Hematopoietic multipotent progenitor cell treated with erythropoietin and hydrocortisone succinate and interleukin-3 and kit ligand, for 15 days (in vitro differentiated cells): ENCODE measurements at places on chromosomes 11 and 22.

DNA sequence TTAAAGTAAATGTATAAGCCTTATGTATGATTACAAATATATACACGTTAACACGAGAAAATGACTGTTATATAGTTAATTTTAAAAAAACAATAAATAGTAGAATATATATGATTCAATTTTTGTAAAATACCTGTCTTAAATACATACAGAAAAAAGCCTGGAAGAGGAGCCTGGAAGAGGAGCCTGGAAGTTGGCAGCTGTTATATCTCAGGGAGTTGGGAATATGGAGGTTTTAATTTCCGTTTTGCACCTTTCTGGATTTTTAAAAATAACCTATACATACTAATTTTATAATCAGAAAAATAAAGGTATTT, 111.6 kb downstream of the WT1 start:
- no peak for DNase-seq

- no peak for DNase-seq
Observed at GRCh38 chr22:43392385-43392989, 19.3 kb upstream of the MPPED1 start.

- no peak for DNase-seq
Observed at GRCh38 chr22:42769238-42769573, 48.5 kb upstream of the A4GALT start.

DNA sequence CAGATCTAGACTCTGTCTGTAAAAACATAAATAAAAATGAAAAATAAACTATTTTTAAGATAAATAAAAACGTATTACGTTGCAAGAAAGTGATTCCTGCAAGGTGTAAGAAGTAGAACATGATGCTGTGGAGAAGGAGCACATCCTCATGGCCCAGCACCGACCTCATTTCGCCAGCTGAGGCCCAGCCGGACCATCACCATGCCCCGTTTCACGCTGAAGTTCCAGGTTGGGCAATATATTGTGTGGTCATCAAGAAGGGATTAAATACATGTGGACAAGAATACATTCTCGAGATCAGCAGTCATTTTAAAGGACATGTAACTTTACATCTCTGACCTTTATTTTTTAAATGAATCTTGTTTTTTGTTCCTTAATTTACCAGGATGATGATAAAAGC, 20.7 kb upstream of the CTTN start:
- DNase-seq, result no peak

- no peak for DNase-seq
Observed at GRCh38 chr11:6542727-6543126, 45.6 kb downstream of the DNHD1 start.

- no peak for DNase-seq
Observed at GRCh38 chr11:47488111-47488510, 39.2 kb upstream of the RAPSN start.

DNA sequence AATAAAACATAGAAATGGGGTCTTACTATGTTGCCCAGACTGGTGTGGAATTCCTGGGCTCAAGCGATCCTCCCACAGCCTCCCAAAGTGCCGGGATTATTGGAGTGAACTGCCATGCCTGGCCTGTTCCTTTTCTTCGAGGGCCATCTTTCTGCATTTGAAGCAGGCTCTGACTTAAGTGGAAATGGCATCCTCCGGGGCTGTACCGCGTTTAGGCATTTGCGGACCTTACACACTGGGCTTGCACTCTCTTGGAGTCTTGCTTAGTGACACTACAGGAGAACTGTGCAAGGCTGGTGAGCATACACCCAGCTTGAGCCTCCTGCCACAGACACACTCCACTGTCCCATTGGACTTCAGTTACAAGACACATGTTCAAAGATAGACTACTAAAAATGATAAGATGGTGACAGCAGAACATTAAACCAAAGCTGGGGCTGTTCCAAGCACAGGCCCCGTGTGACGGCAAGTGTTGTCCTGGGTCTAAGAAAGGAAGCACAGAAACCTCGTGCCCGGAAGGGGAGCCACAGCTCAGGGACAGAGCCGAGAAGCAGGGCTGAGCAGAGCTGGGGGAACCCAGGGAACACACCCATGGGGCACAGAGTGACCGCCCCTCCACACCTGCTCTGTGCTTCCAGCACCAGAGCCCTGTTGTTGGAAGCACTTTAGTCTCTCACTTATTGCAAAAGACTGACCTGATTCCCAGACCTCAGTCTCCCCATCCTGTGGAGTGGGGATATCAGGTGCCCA, 59.0 kb upstream of the SHANK2 start:
- DNase-seq, result no peak

DNA sequence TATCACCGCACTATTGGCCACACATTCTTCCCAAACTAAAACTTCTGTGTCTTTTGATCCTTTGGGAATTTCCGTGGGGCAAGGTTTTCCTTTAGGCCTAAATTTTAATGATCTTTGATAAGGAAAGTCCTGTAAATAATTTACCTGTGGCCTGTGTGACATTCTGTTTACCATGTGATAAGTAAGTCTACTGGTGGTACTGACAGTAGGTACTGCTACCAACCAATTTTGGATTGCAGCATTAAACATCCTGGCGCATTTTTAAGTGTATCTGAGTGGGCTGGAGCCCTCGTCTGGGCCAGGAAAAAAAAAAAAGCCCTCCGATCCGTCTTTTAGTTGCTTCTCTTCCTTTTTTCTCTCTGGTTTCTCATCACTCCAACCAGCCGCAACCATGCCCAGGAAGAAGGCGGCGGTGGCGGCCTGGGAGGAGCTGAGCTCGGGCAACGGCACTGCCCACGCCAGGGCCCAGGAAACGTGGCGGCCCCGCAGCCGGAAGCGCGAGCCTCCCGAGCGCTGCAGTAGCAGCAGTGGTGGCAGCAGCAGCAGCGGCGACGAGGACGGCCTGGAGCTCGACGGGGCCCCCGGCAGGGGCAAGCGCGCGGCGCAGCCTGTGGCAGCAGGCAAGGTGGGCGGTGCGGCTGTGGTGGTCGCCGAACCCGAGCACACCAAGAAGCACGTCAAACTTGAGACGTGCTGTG, 33.6 kb downstream of the ASRGL1 start:
- no peak for DNase-seq

- DNase-seq, result no peak
Observed at GRCh38 chr22:39223091-39223710, 21.6 kb downstream of the PDGFB start.

- DNase-seq, result no peak
Observed at GRCh38 chr11:93220078-93220477, 22.3 kb upstream of the SLC36A4 start.
